Stimulated activated CD4-positive, alpha-beta T cell treated with anti-CD3 and anti-CD28 coated beads, Interleukin-2, amount 100 ng/mL, for 24 hours (primary cell): ENCODE measurements at places on chromosomes 3 and 15.

- DNase-seq = no peak
These were observed 14.5 kb upstream of the VGLL4 start for GRCh38 chr3:11658180-11658579.

DNA sequence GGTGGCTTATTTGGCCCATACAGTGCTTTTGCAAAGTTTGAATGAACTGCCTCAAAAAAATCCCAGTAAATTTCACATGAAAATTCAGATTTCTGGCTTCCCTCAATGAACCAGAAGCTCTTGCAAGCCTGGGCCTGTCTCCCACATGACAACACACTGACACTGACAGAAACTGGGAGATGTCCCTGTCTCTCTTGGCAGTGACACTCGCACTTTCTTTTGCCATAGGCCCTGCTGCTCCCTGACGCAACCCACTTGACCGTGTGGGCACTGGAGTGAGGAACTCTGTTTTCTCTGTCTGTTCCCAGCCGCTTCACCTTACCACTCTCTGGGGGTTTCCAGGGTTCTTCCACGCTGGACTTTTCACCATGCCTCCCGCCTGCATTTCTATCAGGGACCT is 524.5 kb downstream of the SHQ1 start:
- no peak for DNase-seq

GRCh38 chr15:29570948-29571791 is 251.1 kb downstream of the TJP1 start:
- DNase-seq = no peak

DNA sequence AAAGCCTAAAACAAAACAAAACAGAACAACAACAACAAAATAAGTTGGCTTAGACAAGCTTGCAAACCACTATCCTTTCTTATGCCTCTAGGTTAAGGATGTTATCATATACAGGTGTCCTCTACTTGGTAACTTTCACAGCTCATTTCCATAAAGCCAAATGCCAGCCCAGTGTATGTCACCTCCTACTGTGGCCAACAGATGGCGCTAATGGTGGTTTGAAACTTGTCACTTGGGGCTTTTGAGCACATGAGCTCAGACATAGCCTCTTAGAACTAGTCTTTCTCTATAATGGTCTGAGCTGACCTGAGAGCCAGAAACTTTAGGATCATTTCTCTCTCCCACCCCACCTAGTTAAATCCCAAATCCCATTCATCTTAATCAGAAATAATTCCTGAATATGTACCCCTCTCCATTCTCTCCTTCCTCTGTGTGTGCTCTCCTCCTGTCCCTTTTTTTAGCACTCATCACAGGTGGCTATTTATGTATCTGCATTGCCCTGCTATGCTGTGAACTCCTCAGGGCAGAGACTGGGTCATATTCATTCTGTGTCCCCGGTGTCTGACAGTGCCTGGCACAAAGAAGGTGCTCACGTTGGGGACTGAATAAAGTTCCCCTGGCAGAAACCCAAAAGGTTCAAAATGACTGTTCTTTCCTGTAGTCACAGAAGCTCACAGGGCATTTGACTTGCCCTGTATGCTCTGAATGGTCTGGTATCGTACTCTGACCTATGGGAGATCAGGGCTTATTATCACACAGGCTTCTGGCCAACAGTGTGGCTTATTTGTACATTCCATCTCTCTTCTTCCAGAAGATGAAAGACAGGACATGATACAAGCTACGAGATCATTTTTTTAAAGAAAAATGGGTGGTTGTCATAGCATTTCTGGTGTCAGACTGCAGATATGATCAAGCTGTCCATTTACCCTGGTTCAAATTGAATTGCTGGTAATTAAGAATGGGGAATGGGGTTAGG is 319.3 kb upstream of the AZI2 start:
- peak; percentile 46 for DNase-seq

DNA sequence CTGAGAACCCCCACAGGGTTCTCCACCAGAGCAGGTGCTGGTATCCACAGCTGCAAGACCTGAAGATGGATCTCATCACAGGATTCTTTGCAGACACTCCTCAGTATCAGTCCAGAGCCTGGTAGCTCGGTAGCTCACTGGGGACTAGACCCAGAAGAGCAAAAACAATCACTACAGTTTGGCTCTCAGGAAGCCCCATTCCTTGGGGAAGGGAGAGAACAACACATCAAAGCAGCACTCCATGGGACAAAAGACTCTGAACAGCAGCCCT is 22.2 kb downstream of the STRIT1 start:
- no peak for DNase-seq

DNA sequence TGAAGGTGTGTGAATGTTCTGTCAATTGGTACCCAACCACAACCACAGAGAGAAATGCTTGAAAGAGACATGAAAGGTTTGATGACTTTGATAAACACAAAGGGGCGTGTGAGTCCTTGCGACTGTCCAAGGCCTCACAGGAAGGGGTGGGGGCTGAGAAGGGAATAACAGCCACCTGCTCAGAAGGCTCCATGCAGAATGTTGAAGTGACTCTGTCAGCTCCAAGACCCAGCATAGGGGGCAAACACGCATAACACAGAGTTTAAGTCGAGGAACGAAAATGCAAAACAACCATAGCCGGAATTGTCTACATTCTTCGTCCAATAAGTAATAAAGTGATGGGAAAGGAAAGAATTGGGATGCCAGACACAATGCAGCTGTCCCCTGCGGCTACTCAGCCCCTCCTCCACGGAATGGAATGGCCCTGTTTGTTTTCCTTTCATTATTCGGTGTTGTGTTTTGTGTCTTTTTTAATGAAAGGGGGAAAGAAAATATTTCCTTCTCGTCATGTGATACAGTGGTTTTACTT is 19.9 kb downstream of the TMEM212 start:
- DNase-seq = no peak

DNA sequence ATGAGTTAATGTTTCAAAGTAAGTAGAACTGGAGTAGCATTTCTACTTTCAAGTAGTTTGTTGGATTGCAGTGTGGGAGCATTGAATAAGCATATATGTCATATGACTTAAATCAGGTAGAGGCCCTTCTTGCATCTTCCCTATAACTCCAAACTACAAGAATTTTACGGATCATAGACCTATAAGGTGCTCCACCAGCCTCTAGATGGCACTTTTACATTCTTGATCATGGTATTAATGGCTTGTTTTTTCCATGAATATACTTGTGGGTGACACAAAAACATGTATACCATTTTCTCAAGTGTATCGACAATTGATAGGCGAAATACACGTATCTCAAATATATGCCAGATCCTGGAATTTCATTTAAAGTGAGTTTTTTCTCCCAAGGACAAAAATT is 311.1 kb downstream of the ZPLD1 start:
- DNase-seq = no peak

DNA sequence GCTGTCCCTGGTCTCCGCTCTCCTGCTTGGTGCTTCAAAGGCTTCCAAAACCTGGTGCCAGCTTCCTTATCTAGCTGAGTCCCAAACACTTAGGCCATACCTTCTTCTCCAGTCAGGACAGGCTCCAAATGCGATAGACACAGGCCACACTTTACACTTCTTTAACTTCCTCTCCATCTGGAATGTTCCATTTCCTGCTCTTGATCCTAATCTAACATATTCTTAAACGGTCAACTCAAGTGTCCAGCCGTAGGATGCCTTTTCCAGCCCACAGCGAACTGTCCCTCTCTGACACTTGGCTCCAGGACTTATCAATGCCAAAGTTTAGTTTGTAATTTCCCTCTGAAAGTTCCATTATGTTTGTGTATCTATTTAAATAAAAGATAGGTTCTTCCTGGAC is 19.2 kb upstream of the PLA2G4F start:
- no peak for DNase-seq

- DNase-seq = no peak
These were observed 37.0 kb upstream of the P2RY1 start for GRCh38 chr3:152797751-152798432.

- DNase-seq = no peak
These were observed 51.7 kb upstream of the HES1 start for GRCh38 chr3:194084284-194084683.

- no peak for DNase-seq
These were observed 250.0 kb upstream of the NECTIN3 start for GRCh38 chr3:110821586-110821985.

DNA sequence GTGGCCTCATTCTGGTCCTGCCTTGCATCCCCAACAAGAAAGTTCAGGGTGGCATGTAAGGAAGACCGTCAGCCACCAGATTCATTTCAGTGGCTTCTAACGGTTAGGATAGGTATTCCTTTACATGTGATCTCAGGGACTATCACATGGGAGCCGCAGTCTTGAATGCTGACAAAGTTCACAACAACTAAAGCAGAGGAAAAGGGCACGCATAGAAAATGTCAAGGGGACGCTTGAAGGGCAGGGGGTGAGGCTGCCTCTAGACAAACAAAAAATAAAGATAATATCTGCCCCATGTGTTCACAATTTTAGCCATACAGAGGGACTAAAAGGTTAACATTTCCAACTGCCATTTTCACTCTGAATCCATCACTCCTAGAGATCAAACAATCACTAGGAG is 31.9 kb upstream of the ARL8B start:
- DNase-seq = no peak

GRCh38 chr15:74580538-74581350 is 34.9 kb upstream of the CLK3 start:
- no peak for DNase-seq

DNA sequence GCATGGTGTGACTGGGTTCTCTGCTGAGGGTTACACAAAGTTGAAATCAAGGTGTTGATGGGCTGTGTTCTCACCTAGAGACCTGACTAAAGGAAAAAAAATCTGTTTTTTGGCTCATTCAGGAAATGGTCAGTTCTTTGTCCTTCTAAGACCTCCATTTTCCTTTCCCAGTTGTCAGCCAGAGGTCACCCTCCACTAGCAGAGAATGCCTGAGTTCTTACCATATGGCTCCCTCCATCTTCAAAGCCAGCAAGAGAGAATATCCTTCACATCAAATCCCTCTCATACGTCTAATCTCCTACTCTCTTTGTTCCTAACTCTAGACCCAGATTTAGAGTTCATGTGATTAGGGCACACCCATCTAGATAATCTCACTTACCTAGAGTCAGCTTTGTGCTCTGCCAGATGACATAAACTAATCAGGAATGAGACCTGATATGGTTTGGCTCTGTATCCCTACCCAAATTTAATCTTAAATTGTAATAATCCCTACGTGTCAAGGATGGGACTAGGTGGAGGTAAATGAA is 19.4 kb downstream of the ANKRD28 start:
- DNase-seq = no peak
